Stimulated activated CD4-positive, alpha-beta T cell treated with anti-CD3 and anti-CD28 coated beads, Interleukin-1b, Interleukin-23, amount 100 ng/mL, for 24 hours (primary cell): ENCODE measurements at places on chromosomes 5 and 9.

DNA sequence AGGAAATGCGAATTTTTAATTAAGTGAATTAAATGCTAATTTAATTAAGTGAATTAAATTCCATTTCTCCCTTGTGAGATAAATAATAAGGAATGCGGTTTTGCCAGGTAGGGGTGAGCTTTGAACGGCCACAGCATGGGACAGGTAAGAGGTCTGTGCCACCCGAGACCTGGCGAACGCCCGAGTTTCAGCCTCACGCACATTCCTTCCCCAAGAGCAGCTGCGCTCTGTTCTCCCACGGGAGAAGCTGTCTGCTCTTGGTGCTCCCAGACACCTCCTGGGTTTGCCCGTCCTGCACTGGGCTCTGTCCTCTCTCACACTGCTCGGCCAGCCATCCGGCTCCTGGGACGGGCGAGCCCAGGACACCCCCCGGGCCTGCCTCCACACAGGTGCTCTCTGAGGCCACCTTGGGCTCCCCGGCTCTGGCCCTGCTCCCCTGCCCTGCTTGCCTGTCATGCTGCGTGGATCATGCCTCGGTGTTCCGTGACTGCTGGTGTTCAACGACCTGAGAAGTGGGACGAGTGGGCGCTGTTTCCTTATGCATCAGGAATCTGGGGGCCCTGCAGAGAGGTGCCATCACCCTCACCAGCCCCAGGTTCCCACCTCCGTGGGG lies 13.7 kb upstream of the CAMSAP1 start:
- no peak for DNase-seq

DNA sequence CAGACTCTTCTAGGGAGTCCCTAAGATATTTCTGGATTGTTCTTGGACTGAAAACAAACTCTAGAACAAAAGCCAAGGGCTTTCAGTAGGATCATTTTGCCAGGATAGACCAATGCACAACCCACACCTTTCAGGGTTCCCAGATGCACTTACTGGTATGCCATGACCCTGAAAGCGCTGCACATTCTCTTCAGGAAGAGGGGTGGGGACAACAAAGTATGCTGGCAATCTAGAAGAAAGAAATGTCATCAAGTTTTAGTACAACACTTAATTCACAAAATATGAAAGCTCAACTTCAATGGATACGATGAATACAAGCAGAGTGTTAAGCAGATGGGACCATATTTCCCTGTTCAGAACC lies 57.2 kb downstream of the MTMR12 start:
- DNase-seq = no peak

- DNase-seq = no peak
These were observed 70.4 kb downstream of the ARHGAP26 start for GRCh38 chr5:142840575-142840974.

- DNase-seq = no peak
These were observed 87.8 kb upstream of the PHYKPL start for GRCh38 chr5:178320281-178320855.

DNA sequence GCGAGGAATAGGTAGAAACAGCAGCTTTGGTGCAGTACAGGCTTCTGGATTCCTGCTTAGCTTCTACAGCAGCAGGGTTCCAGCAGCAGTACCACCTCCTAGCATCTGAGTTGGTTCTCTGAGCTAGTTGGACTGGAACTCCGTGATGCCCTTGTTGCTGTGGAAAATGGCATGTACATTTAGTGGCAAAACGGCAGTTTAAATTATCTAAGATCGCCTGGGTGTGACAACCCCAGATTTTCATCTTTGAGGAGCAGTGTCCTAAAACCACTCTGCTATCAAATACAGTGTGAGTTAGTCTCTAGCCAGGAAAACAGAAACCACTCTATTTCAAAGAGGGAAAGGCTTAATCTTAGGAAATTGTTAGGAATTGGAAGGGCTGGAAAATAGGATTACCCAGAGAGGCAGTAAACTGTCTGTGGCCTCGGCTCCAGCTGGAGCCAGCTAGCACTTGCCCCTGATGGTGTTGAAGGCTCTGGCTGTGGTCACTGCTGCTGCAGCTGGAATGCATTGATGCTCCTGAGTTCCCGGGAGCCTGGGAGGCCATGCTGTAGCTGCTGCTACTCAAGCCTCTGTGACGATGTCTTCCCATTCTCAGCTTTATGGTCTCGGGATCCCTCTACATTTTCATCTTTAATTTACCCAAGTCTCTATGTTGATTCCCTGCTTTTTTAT lies 29.4 kb downstream of the RAD23B start:
- no peak for DNase-seq

- DNase-seq = no peak
These were observed 84.9 kb downstream of the ADAMTS12 start for GRCh38 chr5:33806738-33807442.

DNA sequence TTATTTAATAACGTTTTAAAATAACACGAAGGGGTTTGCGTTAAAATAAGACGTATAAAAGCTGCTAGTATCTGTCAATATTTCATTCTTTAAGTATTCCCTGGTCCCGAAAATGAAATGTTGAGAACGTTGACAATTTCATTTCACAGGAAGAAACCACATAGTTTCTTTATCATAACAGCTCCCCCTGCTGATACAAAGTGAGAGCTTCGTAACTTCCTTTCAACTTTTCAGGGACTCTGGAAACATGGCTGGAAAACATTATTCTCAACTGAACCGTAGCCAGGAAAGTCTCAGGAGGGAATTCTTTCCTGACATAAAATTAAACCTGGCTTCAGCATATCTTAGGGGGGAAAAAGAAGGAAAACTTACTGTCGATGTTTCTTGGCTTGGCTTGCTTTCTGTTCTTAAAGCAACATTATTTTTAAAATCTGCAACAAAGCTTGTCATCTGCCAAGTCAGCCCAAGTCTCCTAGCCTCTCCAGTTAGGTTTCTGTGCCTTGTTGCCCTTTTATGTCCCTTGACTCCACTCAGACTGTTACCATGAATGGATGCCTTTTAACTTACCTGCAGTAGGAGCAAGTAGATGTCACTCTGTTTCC lies 122.9 kb upstream of the DAB2 start:
- no peak for DNase-seq

DNA sequence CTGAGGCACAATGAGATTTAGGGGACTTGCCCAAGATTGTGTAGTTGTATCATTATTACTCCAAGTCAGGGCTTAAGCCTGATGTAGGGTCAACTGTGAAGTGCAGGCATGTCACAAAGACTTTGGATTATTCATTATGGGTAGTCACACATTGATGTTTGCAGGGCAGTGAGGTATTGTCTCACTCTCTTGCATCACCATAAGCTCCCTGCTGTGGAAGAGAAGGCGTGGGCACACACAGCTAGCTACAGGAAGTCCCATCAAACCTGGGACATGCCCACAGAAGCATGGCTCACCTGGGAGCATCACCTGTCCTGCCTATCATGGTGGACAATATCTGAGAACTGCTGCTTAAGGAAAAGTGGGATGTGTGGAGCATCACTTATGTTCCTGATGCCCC lies 42.1 kb downstream of the TMOD1 start:
- DNase-seq = no peak

- DNase-seq = no peak
These were observed 14.2 kb downstream of the SLIT3 start for GRCh38 chr5:169286572-169287300.

DNA sequence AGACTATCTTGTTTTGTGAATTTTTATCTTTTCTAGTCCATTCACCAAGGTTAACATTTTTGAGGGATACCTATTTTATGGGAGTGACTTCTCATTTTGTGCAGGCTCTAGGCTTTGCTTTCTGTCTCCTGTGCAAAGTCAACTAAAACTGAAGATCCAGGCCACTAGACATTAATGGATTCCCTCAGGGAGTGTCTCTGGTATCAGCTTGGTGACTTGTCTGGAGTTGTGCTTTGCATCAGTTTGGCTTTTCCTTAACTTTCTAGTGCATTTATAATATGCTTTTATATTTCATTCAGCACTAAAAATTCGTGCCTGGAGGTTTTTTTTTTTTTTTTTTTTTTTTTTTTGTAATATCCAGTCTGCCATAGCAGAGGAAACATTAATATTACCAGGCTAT lies 144.2 kb downstream of the YIPF5 start:
- no peak for DNase-seq

DNA sequence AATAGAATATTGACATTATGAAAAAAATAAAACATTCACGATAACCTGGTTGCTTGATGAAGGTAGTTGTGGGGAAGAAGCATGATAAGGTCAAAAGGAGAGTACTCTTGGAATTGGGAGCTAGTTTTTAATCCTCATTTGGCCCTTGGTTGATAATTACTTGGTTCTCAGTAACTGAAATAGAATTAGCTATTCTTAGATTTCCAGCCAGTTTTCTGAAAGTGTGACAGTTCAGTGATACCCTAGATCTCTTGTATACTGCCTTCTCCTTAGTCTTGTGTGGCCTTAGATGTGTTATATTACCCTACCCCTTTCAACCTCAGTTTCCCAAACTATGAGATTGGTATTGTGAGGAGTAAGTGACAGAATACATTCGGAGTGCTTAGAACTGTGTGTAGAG lies 17.4 kb downstream of the MARCHF6 start:
- no peak for DNase-seq

DNA sequence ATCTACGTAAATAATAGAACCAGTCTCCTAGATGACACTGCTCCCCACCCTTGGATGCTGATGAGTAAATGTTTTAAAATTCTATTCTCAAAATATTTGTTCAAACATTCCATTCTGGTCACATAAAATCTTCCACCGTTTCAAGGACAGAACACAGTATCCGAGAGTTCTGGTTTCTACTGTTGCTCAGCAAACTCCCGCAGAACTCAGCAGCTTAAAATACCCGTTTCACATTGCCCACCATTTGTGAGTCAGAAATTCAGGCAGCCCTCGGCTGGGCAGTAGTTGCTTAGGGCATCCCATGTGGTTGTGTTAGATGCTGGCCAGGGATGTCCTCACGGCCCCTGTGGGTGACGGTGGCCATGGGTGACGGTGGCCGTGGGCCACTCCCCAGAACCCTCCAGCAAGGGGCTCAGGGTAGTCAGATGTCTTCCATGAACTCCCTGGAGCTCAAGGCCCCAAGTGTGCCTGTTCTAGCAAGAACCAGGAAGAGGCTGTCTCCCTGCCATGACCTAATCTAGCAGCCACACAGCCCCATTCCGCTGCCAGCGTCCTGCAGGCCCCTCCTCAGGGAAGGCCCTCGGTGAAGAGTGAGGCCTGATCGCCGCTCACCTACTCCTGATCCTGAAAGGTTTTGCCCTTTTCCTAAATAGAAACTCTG lies 17.4 kb downstream of the MGAT1 start:
- no peak for DNase-seq

DNA sequence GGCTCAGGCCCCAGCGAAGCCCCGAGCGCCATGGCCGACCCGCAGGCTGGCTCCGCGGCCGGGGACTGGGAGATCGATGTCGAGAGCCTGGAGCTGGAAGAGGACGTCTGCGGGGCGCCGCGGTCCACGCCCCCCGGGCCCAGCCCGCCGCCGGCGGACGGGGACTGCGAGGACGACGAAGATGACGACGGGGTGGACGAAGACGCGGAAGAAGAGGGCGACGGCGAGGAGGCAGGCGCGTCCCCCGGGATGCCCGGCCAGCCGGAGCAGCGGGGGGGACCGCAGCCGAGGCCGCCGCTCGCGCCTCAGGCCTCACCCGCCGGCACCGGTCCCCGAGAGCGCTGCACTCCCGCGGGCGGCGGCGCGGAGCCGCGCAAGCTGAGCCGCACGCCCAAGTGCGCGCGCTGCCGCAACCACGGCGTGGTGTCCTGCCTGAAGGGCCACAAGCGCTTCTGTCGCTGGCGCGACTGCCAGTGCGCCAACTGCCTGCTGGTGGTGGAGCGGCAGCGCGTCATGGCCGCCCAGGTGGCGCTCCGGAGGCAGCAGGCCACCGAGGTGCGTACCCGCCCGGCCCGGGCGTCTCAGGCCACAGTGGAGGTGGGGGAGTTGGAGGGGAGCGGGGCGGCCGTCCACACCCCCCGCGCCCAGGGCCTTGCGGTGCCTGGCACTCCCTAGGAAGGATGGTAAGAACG lies 1.6 kb downstream of the DMRT2 start:
- peak; percentile 34 for DNase-seq

DNA sequence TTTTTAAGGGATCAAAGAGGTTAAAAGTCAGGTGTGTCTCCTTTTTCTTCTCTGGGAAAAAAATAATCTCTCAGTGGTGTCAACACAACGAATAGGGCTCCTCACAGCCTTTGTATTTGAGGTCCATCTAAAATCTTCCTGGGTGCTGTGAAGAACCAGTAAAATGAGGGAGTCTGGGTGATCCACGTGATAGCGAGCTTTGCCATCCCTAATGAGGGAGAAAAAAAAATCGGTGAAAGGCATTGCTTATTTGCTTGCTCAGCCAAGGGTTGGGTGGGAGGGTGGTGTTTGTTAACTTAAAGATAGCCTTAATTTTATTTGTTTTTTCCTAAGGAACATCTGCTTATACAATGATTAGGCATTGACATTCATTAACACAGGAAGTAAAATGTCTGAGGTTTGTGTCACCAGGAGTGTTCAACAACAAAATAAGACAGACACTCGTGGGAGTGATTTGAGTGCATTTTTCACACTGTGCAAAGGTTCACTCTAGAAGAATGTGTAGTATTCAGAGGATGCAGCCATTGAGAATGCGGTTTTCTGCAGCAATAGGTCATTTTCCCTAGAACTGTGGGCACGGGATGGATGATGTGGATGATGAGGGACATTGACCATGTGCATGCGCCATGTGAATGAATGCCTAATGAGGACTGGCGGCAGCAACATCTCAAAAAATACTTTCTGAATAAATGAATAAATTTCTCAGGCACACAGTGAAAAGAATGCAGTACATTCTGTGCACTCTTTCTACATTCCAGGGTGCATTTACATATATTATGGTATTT lies 369.5 kb downstream of the NTRK2 start:
- no peak for DNase-seq

- no peak for DNase-seq
These were observed 36.6 kb upstream of the NR4A3 start for GRCh38 chr9:99785010-99785590.

DNA sequence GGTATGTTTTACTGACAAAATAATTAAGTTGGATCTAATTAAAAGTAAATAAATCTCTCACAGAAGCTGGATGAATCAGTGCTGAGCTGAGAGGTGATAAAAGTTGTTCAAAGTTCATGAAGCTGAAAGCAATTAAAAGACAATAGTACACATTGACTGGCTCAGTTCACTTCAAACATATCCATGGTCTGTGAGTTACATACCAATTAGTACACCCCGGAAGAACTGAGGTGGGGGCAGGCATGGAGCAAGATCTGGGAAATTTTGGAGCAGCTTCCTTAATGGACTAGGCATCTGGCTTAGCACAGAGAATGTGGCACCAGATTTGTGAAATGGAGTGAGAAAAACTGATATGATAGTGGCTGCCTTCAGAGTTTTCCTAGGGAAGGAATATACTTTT lies 152.7 kb downstream of the ATP10B start:
- no peak for DNase-seq

- no peak for DNase-seq
These were observed 7.2 kb upstream of the SNX30 start for GRCh38 chr9:112743216-112743836.

DNA sequence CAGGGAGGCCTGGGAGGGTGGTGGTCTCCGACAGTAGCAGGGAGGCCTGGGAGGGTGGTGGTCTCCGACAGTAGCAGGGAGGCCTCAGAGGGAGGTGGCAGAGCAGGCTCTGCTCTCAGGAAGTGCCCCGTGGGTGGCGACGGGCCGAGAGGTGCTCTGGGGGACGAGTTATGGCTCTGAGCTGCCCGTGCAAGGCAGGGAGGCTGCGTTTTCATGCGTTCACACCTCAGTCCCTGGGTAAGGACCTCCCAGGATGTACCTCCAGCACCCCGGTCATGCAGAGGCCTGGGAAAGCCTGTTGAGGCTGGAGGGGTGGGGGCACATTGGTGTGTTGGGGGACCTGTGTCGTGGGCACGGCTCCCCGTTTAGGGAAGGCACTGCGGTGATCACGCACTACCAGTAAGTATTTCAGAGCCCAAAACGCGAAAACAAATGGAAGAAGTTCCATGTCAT lies 37.4 kb upstream of the CLPTM1L start:
- no peak for DNase-seq
